ENCODE measurements at places on chromosomes 12 and 14. TPM values are rescaled to one million over a fixed set of nuclear protein-coding genes. Genes with fewer than 3 reads are reported as not detected.

GRCh38 chr12:110340706-110341105 lies 59.7 kb downstream of the ATP2A2 start:
- H3K4me1 ChIP-seq = peaks cover 38% of the 10 kb centered on the region
- H3K27ac ChIP-seq = peak overlapping the region; percentile 73
- H3K27me3 ChIP-seq = no peaks in the 10 kb centered on the region

DNA sequence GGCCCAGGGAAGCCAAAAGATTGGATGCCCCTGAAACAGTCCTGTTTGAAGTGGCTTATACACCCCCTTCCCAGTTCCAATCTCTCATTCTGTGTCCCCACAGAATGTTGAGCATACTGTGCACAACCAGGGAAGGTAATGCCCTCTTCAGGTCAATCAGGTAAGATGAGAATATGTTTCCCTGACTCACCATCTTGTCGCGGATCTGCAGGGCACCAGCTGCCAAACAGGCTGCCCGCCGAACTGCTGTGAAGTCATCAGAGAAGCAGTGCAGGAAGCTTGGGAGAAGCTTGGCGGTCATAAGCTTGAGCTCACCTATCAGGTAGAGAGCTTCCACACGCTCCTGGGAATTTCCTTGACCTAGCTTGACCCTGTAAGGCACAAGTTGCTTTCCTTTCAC lies 9.6 kb downstream of the RIOX1 start:
- peak; percentile 59 for DNase-seq
- H3K27me3 ChIP-seq = no peaks in the 10 kb centered on the region
- no peak overlapping the region for H3K4me3 ChIP-seq
- H3K4me1 ChIP-seq = no peaks in the 10 kb centered on the region
- H3K36me3 ChIP-seq = no peaks in the 10 kb centered on the region
- H3K27ac ChIP-seq = no peak overlapping the region

GRCh38 chr14:101583715-101584054 lies 22.4 kb downstream of the DIO3 start:
- no peak overlapping the region for H3K27ac ChIP-seq
- no peaks in the 10 kb centered on the region for H3K4me1 ChIP-seq
- DNase-seq = no peak

DNA sequence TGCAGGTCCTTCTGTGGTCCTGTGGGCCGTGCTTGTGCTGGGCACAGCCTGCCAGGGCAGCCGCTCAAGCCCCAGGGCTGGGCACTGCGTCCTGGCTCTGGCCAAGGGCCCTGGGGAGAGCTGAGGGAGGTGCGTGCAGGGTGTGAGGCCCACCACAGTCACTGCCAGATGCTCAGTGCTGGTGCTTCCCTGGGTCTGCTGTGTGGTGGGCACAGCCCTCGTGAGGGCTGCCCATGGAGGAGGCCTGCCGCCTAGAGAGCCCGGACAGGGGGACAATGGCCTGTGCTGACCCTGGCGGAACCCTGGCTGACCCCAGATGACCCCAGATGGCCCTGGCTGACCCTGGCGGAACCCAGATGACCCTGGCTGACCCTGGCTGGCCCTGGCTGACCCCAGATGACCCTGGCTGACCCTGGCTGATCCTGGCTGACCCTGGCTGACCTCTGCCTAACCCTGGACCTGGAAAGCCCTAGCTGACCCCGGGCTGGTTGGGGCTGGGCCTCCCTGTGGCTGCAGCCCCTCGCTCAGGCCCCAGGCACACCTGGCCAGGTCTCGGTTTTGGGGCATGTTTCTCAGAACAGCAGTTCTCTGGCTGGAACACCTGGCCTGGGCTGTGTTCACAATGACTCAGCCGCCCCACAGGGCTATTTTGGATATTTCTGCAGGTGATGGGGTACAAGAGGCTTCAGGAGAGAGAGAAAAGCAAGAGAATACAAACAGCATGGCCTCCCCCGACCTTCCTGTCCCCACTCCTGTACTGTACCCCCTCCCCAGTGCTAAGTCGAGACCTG lies 55.4 kb downstream of the TMEM121 start:
- no peak overlapping the region for H3K4me3 ChIP-seq
- no peak for DNase-seq
- no peaks in the 10 kb centered on the region for H3K27me3 ChIP-seq
- no peak overlapping the region for H3K27ac ChIP-seq
- H3K4me1 ChIP-seq = no peaks in the 10 kb centered on the region

DNA sequence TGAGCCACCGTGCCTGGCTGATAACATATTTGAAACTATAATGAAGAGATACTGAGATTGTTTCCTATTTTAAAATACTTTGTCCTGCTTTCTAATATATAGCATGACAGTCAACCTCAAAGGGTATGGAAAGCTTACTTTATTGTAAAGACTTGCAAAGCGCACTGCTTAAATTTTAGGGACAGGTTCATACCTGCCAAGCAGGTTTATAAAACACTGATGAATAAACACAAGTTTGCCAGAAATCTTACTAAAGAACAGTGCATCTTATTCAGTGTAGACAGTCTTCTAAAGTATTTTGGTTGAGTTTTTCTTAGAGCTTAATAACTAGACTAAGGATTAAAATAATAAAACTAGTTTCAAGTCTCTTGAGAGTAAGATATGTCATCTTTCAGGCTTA lies 4.8 kb downstream of the C12orf71 start:
- no peaks in the 10 kb centered on the region for H3K36me3 ChIP-seq
- H3K4me1 ChIP-seq = peaks cover 23% of the 10 kb centered on the region
- H3K27ac ChIP-seq = peak overlapping the region; percentile 22
- H3K4me3 ChIP-seq = peak overlapping the region; percentile 10
- peak; percentile 69 for DNase-seq
- H3K27me3 ChIP-seq = no peaks in the 10 kb centered on the region

DNA sequence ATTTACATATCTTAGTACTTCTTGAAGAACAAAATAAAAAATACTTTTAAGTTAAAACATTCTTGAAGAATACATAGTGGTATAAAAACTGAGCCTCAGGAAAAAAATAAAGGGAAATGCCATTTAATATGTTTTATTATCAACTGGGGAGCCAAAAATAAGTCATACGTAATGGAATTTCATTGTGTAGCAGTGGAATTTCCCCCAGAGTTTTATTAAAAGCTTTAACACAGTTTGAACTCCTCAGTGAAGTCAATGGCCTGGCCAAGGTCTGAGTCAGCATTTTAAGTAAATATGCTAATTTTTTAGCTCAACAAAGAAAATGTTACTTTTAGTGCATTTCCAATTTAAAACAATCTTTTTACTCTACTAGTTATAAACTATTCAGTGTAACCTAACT lies 350.1 kb upstream of the ATP2B1 start:
- DNase-seq = peak; percentile 78
- no peaks in the 10 kb centered on the region for H3K27me3 ChIP-seq
- H3K27ac ChIP-seq = peak overlapping the region; percentile 68
- H3K4me3 ChIP-seq = no peak overlapping the region
- peaks cover 18% of the 10 kb centered on the region for H3K4me1 ChIP-seq

DNA sequence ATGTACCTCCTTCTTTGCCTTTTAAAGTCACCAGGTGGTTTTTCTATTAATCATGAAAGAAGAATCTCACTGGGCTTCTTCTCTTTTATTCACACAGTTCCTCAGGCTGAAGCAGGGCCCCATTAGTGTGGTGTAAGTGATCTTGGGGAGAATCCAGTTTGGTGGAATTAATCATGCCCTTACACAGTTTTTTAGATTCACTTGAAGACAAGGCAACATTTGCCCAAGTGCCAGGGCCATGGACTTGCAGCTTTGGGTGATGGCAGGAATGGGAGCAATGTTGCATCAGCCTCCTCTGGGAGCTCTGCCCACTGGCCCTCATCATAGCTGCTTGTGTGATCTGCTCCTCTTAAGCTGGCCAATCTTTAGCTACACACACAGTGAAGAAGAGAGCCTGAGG lies 33.8 kb downstream of the KCNK10 start:
- 0 out of 2 replicates have a peak, but pooled peaks cover 2% of the 10 kb centered on the region for H3K27me3 ChIP-seq
- no peaks in the 10 kb centered on the region for H3K36me3 ChIP-seq
- H3K4me1 ChIP-seq = peaks cover 17% of the 10 kb centered on the region
- peak; percentile 76 for DNase-seq
- H3K4me3 ChIP-seq = no peak overlapping the region

GRCh38 chr14:40347675-40348074 lies 915.4 kb upstream of the FBXO33 start:
- H3K36me3 ChIP-seq = no peaks in the 10 kb centered on the region
- H3K27me3 ChIP-seq = no peaks in the 10 kb centered on the region
- no peak for DNase-seq

GRCh38 chr14:28764257-28765160 lies 2.1 kb upstream of the FOXG1 start:
- peak; percentile 42 for DNase-seq
- no peak overlapping the region for H3K27ac ChIP-seq

DNA sequence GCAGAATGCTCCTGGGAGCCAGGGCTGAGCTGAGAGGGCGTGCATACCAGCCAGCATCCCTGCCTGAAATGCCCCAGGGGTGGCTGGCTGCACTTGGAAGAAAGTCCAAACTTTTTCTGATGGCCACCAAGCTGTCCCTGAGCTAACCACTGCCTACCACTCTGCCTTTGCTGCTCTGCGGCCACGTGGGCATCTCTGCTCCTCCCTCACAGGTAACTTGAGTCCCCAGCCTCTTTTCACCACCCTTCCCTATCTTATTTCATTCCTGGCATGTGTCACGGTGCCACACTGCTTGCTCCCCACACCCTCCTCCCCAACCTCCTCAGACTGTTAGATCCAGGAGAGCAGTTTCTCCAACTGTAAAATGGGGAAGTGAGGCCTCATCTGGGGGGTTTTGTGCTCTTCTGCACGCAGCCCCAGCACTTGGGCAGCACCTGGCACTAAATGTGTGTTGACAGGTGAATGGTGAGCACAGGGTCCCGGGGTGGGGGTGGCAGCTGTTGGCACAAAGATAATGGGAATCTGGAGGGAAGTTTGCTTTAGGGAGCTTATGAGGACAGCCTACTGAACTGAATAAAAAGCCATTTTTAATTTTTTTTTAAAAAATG lies 113.0 kb downstream of the GLT1D1 start:
- peaks cover 53% of the 10 kb centered on the region for H3K27me3 ChIP-seq
- H3K27ac ChIP-seq = no peak overlapping the region
- no peak for DNase-seq
- H3K36me3 ChIP-seq = no peaks in the 10 kb centered on the region
- H3K4me3 ChIP-seq = no peak overlapping the region
- no peaks in the 10 kb centered on the region for H3K4me1 ChIP-seq

DNA sequence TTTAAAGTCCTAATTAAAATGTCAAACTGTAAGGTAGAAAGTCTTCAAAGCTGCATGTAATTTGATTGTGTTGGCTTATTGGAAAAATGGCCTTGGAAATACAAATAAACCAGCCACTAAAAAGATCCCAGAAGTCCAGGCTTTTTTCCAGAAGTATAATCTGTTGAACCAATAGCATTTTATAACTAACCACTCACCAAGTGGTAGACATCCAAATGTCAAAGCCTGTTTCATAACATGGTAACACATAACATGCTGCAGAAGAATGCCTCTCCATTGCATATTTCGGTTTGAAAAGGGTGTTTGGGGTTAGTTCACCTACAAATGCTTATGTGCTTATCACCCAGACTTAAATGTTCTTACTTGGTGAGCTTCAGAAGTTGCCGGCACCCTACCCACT lies 183.7 kb upstream of the DIO2 start:
- no peak overlapping the region for H3K27ac ChIP-seq
- no peaks in the 10 kb centered on the region for H3K27me3 ChIP-seq
- no peak for DNase-seq
- H3K4me3 ChIP-seq = no peak overlapping the region

- H3K4me3 ChIP-seq = no peak overlapping the region
- DNase-seq = no peak
- no peak overlapping the region for H3K27ac ChIP-seq
- H3K27me3 ChIP-seq = peaks cover 16% of the 10 kb centered on the region
- no peaks in the 10 kb centered on the region for H3K4me1 ChIP-seq
Observed at GRCh38 chr12:4164559-4165558, 108.7 kb upstream of the CCND2 start.

DNA sequence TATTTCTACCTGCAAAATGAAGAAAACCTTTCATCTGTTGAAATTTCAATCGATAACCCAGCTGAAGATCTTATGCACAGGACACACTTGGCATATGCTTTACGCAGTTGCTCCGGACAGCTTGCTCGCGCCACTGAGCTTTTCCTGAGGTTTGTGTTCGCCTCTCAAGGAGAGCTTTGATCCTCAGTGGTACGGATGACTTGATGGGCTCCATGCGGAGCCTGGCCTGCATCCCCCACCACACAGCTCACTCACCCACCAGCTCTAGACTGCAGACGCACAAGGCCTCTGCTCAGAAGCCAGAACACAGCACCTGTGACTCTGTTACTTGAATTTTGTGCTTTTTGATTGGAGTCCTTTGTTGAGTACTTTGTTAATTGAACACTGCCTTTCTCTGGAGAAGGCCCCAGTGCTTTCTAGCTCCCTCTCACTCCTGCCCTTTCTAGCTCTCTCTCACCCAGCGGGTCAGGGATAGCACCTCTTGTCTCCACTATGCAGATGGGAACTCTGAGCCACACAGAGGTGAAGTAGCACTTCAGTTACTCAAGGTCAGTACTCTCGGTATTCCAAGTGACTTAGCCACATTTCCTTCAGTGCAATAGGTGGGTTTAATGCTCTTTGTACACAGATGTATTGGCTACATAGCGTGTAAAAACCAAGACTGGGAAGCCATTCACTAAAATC lies 52.1 kb downstream of the TBC1D30 start:
- no peak for DNase-seq
- no peaks in the 10 kb centered on the region for H3K36me3 ChIP-seq
- no peaks in the 10 kb centered on the region for H3K27me3 ChIP-seq
- no peak overlapping the region for H3K27ac ChIP-seq
- peaks cover 16% of the 10 kb centered on the region for H3K4me1 ChIP-seq

The ABHD12B gene
- total RNA-seq = not detected

The CLEC4E gene
- not detected for total RNA-seq

The ZNF268 gene
- total RNA-seq = 1.1 TPM

The LRFN5 gene
- not detected for total RNA-seq

The KCNH3 gene
- total RNA-seq = 0.12 TPM
